Smooth muscle cell of bladder (primary cell): ENCODE measurements at places on chromosomes 4 and X. TPM values are rescaled to one million over a fixed set of nuclear protein-coding genes. Genes with fewer than 3 reads are reported as not detected.

Gene CA5B
- 5.8 and 9.5 TPM in 2 replicates for total RNA-seq

Gene DMD
- total RNA-seq = 3.4 and 5.5 TPM in 2 replicates

Gene NLGN4X
- 0.14 and 0.55 TPM in 2 replicates for total RNA-seq

Gene SMR3B
- not detected in 2 replicates for total RNA-seq

Gene KIF4A
- 1.6 and 1.8 TPM in 2 replicates for total RNA-seq

Gene ANAPC10
- 21.9 and 22.2 TPM in 2 replicates for total RNA-seq

Gene CDK16
- total RNA-seq = 52.8 and 61.2 TPM in 2 replicates

Gene SPANXN5
- total RNA-seq = not detected in 2 replicates

Gene TMPRSS11B
- not detected in 2 replicates for total RNA-seq

Gene CENPVL3
- not detected in 2 replicates for total RNA-seq

Gene ASB5
- total RNA-seq = 2.4 and 6.4 TPM in 2 replicates
